Thymus (tissue), 14 donors: ENCODE measurements at places on chromosomes 5 and 9.

DNA sequence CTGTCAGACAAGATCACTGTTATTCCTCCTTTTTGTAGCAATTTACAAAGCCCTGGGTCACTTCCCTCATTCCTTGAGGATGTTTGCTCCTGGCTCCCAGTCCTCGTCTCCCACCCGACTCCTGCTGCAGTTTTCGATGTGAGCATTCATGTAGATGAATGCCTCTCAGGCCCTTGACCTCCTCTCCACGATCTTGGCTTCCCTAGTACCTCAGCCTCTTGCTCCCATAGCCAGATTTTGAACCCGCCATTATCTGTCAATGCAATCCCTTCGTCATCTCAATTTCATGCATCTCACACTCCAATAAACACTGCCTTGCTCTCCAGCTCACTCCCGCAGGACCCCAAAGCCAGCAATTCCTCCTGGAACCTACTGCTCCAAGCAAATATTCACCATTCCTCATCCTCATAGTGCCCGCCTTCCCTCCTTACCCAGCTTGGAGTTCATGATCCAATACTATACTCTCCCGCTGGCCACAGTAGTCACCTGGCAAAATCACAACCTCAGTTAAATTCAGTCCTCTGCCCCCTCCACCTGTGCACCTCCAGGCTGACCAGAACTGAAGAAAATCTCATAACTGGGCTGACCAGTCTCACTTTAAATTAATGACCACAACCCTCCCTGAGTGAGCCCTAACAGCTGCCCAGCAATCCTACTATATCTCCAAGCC, 35.1 kb upstream of the JADE2 start:
- DNase-seq, result no peak

GRCh38 chr9:22722492-22722891, 275.9 kb downstream of the DMRTA1 start:
- no peak for DNase-seq

- DNase-seq, result no peak
Measured at GRCh38 chr5:84191281-84191680, 193.4 kb downstream of the EDIL3 start.

GRCh38 chr5:1785984-1786383, 13.7 kb downstream of the MRPL36 start:
- no peak for DNase-seq

DNA sequence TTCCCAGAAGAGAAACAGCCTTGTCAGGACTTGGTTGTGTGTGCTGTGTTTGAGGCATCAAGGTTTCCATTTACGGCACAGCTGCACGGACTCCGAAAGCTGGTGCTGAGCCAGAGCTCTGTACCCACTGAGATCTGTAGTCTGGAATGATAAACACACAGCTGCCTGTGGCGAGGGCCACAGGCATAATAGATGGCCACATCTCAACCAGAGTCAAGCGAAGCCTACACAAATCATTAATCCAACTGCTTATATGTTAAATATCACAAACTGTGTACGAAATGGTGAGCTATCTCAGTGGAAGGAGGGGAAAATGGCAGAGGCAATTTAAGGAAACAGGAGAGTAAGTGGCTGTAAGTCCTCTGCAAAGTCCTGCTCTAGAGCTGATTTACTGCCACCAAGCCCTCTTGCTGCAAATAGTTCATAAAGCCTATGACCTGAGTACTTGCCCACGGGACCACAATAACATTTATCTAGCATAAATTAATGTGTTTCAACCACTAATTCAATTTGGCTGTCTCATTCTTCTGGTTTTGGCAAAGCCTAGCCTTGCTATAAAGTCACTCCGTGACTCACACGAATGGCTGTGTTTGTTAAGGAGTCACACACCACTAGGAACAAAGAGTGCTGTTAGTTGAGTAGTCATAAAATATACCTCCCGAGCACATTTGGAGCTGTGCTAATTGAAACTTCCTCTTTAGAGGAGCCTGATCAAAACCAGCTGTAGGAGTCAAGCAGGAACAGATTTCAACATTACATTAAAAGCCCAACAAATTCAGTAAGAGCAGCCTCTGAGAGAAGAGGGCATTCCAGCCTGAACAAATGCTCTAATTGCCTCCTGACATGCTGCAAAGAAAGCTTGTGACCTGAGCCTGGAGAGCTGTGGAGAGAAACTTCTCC, 738.6 kb upstream of the ZNF608 start:
- no peak for DNase-seq
